ENCODE measurements at places on chromosomes 4 and X.
A peak's percentile ranks its signal among the peaks of the same experiment; 100 is the strongest.

DNA sequence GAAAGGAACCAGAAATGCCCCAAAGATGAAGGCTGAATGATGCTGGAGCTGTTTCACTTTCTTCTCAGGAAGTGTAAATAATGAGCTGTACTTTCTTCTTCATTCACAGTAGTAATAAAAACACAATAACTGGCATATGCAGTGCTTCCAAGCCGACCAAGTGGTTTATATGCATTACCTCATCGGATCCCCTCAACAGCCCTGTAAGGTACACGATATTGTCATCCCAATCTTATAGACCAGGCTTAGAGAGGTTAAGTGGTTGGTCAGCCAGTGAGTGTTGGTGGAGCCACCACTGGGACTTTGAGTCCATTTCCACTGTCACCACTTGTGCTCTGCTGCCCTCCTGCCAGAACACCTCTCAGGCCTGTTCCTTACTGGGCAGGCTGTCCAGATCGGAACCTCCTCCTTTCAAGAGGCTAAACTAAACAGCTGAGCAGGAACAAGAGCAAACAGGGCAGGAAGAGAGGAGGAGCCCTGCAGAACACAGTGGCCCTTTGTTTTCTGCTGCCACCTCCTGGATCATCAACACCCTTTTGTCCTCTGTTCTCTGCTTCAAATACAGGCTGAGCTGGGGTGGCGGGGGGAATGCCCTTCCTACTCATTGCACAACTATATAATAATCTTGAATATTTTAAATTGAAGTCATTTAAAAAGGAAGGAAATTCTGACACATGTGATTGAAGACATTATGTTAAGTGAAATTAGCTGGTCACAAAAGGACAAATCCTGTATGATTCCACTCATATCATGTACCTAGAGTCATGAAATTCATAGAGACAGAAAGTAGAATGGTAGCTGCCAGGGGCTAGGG, 112.5 kb upstream of the ATP6AP2 start:
- DNase-seq, result no peak

DNA sequence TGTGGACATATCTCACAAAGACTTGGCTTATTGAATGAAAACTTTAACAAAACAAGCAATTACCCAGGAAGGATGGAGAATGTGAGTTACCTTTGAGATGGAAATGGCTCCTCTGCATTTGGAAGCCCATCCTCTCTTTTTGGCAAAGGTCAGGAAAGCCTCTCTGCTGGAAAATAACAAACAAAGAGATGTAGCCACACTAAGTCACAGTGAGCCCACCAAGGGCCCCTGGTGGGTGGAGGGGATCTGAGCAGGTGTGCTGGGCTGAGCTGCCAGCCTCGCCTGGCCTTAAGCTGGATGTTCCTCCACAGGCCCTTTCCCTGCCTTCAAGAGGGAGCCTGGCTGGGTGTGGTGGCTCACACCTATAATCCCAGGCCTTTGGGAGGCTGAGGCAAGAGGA, 269.2 kb downstream of the HNRNPD start:
- DNase-seq, result no peak

GRCh38 chr4:64361399-64361740, 47.9 kb downstream of the TECRL start:
- no peak for DNase-seq

DNA sequence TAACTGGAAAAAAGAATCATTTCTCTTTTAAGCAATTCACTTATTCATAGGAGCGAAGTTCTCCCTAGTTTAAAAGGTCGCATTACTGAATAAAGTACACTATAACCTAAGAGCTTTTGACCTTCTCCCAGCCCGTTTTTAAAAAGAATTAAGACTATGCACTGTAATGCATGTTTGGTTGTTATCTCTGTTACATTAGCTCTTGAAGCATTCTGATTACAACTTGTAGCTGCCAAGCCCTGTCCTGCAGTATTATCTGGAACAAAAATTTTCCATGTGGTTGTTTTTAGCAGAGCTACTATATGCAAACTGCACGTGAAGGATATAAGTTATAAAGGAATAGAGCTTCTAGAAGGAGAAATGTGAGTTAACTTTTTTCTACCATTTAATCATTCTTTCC, 8.1 kb downstream of the GAB1 start:
- no peak for DNase-seq

- peak; percentile 4 for DNase-seq
Measured at GRCh38 chr4:138540056-138540800, 298.1 kb upstream of the SLC7A11 start.

DNA sequence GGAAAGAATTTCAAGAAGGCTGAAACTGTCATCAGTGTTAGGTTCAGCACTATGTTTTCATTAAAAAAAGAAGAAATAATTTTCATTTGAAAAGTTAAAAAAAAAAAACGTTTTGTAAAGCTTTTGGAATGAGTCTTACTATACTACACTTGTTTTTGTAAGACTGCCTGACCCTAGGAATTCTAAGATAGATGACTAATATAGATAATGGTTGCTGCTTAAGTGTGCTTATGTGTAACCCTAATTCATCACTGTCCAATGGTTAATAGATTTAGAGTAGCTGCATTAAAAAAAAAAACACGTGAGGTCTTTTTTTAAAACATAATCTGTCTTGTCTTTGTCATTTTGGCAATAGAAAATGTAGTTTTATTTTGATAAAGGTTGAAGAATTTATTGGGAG, 323.2 kb downstream of the IL1RAPL1 start:
- DNase-seq, result no peak

DNA sequence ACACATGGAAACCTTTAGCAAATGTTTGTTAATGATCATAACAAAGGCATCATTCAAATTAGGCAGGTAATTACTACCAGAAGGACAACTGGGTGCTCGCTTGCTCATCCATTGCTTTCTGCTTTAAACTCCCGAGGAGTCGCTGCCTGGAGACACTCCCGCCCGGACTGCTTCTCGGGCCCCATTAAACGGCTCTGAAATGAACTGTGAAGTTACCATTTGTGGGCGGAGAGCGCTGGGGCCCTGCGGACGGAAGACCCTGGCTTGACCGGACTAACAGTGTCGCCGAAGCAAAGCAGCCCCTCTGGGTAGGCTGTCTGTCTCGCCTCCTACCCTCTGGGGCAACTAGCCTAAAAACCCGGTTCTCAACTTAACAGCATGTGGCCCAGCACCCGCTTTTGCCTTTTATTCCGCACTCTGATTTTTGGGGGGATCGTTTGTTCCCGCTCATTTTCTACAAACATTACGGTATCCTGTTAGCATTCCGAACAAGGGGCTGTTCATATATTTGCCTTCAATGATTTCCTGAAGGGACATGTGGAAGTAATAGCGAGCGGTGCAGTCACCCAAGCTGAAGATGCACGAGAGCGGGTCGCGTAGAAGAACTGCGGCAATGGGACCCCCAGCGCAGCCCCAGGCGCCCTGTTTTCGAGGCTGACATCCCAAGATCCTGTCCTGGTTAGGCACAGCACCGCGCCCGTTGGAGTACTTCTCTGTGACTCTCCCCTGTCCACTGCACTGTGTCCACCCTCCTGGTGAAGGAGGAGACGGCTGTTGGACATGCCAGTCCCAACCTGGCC, 1.6 kb upstream of the PDGFRA start:
- no peak for DNase-seq

DNA sequence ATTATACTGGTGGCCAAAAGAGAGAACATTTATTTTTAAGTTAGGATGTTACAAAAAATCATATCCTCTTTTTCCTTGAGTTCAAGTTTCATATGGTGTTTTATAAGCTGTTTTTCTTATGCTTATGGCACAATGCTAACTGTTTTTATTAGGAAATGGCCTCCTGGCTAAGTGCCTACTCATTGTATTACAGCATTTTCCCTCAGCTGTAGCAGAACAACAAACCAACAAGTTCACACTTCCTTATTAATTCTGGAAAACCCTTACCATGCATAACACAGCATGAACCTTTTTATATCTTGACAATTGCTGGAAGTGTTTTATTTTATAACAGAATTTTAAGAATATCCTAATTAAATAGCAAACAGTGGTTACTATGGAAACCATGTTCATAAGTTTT, 165.8 kb downstream of the GASK1B start:
- DNase-seq, result no peak

DNA sequence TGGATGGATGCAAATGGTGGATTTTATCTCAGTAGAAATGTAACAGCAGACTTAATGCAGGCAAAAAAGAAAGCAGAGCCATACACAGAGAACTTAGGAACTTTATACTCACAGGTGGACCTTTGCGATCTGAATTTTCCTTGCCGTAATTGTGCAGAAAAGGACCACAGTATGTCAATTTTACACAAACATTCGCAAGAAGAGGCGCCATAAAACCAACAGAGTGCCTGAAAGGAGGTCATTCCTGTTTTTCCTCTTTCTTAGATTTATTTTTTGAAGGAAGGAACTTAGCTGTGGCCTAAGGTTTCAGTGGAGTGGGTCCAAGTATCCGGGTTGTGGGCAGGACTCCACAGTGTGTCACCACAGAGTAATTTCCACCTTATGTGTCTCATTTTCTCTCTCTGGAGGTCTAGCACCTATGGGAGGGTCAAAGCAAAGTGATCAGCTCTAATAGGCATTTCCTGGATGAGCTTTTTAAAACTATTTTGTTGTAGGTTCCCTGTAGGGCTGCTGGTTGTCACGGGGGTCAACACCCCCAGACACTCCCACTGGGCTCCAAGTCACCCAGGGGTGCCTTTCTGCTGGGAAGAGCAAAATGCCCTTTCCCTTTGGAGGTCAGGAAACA, 24.7 kb upstream of the PBDC1 start:
- no peak for DNase-seq

DNA sequence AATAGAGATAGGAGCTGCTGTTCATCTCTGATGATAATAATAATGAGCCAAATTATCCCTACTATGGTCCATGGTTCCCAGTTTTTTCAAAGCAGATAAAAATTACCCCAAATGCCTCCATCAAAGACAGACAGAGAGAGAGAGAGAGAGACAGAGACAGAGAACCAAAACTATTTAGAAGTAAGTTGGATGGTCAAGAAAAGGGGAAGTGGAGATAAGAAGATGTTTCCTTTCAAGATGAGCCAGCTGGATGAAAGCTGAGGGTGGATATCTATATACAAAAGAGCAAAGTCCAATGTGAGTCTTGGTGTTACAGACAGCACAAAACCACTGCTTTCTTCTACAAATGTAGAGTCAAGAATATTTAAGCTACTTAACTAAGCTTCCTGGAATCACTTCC, 173.9 kb downstream of the GRIA3 start:
- DNase-seq, result no peak

DNA sequence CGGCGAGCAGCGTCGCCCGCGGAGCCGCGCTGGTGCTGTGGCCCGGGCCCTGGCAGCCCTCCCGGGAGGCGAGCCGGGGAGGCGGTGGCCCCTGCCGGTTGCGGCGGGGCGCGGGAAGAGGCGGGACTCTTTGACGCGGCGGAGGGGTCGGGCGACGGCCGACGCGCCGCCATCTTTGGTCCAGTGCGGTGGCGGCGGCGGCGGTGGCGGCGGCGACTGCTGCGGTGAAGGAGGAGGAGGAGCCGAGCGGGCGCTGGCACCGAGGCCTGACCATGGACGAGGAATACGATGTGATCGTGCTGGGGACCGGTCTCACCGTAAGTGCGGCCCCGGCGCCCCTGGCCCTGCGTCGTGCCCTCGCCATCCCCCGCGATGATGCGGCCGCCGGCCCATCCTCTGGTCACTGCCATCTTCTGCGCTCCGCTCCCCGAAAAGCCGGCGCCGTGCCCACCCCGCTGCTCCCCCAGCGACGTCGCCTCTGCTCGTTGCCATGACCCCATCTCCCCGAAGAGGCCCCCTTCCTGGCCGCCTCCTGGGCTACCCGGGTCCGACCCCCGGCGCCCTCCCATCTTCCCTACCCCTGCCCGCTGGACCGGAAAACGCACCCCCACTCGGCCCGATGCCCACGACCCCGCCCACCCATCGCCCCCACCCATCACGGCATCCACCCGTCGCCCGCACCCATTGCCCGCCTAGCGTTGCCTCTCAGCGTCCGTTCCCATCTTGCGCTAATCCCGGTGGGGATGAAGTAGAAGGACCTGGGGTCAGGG, at the start of gene GDI1:
Gene GDI1 (plus strand): TSS at position 172 of the 770 bp plus-strand sequence. CDS start 101 bp downstream, at position 273.
- no peak for DNase-seq

GRCh38 chrX:115330498-115331168, 41.1 kb downstream of the LUZP4 start:
- DNase-seq, result no peak

DNA sequence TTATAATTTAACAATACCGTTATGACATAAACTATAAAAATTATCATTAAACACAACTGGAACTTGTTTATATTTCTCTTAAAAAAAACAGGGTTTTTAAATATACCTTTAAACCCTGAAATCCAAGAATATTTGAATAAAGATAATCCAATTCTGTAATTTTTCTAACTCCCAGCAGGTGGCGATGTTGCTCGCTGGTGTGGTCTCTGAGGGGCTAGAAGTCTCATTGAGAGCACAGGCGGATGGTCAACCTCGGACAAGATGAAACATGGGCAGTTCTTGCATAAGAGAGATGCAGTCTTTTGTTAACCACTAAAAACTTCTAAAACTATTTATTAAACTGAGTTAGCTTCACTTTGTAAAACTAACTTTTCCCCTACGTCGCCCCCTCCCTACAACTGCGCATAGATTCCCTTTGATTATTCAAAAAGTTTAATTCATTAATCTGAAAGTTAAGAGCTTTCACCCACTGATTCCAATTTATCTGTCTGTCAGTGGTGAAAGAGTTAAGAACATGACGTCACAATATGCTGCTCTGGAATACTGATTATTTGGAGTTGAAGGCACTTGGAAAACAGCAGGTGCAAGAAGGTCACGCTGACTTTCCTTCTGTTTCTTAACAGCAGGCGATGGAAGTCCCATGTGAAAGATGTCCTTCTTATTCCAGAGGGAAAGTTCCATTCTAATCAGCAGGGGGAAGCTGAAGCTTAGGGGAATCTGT, 29.5 kb downstream of the DMP1 start:
- no peak for DNase-seq

- DNase-seq, result no peak
Measured at GRCh38 chr4:23923141-23923540, 33.3 kb upstream of the PPARGC1A start.

DNA sequence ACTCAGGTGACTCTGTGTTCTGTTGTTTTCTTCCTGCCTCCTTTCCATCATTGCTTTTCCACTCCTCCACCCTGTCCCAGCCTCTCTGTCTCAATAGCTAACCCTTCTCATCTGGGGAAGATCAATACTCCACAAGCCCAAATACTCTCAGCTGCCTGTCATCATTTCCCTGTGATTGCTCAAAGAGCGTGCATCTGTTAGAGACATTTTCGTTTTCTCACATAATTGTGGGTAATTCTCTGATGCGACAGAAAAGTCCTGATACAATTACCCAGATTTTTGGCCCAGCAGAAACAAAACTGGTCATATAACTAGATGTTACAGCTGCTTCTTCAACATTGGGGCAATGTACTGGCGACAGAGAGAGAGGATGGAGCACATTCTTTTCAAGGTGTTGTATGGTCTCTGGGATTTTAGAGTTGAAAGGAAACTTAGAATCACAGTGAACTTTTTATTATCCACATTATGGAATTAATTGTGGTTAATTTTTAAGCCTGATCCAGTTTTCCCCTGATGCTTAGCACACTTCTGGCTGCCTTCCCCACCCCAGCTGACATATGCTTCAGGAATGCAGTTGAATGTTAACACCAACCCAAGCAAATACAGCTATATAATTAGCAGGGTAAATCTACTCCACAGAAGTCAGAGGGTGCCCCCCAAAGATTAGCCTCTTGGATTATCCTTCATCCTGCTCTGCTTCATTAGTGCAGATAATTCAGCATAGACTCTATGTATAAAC, 171.4 kb upstream of the ANXA3 start:
- no peak for DNase-seq

- no peak for DNase-seq
Measured at GRCh38 chr4:150572704-150573504, 9.0 kb upstream of the MAB21L2 start.

Measured in AG04449 (cell line).